ENCODE measurements at places on chromosomes 12 and 14.

DNA sequence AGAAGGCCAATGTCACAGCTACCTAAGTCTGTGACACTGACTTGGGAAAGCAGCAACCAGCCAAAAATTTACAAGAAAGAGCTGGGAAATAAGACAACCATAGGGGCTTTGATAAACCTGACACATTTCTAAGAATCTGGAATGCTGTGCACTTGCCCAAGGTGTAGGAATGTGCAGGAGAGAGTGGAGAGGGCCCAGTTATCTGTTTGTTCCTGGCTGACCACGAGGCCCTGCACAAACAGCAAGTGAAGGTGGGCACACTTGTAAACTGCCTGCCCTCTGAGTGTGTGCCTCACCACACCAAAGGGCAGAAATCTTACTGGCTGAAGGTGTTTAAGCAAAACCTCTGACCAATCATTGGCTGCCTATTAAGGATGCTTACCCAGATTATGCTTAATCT lies 27.3 kb downstream of the DLK1 start:
- no peak for DNase-seq

DNA sequence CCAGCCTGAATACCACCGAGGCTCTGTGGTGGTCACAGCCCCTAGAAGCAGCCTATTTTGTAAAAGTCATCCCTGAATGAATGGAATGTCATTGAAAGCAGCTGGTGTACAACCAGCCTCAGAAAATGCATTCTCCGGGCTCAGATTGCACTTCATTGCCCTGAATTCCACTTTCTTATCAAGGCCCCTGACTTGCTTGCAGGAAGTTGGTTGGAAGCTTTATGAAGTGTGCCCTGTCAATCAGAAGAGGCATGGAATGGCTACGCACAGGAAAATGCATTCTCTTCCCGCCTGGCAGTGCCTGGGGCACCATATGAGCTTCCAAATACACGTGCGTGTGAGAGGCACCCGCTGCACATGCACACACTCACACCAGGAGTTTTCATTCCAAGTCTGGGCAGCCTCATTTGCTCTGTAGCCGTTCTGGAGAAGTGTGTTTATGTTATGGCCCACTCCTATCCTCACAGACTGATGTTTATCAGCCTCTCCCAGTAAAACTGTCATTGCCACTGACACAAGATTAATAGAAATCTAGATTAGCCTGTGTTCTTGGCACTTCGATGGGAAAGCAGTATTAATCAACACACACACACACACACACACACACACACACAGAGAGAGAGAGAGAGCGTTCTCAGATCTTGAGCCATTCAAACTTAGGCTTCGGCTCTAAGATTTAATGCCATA lies 63.9 kb downstream of the NUAK1 start:
- no peak for DNase-seq

DNA sequence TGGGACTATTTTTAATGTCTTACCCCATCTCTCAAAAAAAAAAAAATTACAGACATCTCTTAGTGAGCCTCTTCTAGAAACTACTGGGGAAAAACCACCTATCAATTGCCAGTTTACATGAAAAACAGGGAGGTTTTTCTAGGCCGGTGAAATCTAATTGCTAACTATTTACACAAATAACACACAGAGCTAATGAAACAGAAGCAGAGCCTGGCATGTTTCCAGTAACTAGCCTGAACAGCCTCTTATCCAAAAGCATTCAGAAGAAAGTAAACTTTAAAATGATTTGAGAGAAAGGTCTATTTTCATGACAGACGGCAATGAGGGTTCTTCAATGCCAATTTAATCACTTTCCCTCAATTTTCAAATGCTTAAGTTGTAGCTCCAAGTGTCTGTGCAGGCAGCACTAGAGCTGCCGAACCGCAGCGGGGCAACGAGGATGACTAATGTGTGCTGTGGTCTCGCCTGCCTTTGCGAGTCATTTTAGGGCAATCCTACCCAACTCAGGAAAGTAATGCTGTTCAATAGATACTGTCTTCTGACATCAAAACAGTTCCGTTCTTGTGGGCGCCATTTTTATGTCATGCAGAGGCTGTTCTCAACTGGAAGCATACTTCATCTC lies 84.6 kb downstream of the SETD3 start:
- DNase-seq, result peak; percentile 55

DNA sequence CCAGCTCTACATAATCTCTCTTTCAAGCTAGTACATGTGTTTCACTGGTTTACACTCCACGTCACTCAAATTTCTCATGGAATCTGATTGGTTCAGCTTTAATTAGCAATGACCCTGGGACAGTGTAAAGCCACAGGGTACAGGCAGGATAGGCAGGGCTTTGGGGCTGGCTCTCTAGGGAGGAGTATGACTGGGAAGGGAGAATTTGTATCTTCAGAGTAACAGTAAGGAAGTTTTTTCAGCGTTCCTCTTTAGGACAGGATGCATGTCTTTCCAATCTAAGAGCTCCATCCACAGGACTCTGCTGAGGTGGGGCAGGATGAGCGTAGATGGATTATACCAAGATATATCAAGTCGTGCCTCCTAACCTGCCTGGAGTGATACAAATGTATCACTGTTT lies 112.0 kb upstream of the CLEC14A start:
- no peak for DNase-seq

DNA sequence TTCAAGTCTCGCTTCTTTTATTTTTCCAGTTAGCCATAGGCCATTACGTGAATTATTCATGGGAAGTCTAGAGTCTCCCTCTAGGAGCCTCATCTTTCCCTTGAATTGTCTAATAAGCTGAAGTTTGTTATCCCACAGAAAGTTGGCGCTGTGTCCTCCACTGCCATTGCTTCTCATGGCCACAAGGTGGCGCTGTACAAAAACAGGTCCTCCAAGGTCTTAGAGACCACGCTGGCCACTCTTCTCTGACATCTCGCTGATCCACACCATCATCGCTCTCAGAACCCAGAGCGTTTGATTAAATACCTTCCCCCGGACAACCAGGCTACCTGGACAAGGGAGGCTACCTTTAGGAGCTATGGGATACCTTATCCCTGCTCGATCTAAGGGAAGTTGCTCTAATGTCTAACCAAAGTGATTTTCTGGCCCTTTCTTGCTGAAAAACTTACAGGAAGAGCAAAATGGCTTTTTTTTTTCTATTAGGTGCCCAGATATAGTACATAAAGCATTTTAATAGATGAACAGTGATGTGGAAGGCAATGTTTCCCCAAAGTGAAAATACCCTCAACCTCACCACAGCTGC lies 110.0 kb downstream of the CCDC60 start:
- peak; percentile 50 for DNase-seq

- no peak for DNase-seq
Observed at GRCh38 chr12:84512751-84513150, 399.8 kb downstream of the SLC6A15 start.

DNA sequence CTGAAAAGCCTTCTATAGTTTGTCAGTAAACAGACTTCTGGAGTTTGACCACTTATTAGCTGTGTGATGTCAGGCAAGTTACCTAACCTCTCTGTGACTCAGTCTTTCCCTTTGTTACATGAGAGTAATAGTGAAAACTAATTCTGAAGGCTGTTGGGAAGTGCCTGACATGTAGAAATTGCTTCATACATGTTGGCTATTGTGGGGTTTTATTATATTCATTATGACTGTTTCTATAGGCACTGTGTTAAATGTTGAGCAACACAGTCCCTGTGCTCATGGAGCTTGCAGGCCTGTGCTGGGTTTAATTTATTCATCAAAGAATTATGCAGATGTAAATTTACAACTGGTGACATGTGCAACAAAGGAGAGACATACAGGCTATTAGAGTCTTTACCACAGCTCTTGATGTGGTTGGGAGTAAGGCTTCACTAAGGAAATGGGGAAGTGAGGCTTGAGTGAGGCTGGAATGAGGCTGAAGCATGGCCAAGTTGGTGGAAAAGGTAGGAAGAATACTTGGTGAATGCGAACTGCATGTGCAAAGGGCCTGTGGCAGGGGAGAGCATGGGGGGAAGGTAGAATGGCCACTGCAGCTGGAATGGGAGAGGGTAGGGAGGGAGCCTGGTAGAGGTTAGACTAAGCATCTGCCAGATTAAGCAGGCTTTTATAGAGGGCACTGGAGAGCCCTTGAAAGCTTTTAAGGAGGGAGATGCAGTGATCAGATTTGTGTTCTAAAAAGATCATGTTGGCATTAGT lies 236.4 kb upstream of the CRY1 start:
- no peak for DNase-seq

- peak; percentile 60 for DNase-seq
Observed at GRCh38 chr14:85528080-85528896, 1.7 kb upstream of the FLRT2 start.

- peak; percentile 26 for DNase-seq
Observed at GRCh38 chr14:96735526-96735925, 61.7 kb upstream of the VRK1 start.

GRCh38 chr12:57101892-57102695 lies 9.1 kb downstream of the STAT6 start:
- no peak for DNase-seq

DNA sequence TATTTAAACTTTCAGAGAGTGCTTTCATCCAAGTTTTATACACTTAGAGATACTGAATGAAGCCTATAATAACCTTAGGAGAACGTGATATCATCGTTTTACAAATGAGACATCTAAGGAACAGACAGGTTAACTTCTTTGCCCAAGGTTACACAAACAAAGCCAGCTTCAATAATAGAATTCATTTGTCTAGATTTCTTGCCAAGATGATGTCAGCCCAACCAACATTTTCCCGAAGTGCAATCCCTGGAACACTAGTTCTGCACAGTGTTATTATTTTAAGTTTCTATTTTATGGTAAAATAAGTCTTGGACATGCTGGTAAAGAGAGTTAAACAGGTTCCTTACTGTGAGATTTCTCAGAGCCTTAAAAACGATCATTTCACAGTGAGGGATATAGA lies 174.6 kb downstream of the SLC25A21 start:
- no peak for DNase-seq

DNA sequence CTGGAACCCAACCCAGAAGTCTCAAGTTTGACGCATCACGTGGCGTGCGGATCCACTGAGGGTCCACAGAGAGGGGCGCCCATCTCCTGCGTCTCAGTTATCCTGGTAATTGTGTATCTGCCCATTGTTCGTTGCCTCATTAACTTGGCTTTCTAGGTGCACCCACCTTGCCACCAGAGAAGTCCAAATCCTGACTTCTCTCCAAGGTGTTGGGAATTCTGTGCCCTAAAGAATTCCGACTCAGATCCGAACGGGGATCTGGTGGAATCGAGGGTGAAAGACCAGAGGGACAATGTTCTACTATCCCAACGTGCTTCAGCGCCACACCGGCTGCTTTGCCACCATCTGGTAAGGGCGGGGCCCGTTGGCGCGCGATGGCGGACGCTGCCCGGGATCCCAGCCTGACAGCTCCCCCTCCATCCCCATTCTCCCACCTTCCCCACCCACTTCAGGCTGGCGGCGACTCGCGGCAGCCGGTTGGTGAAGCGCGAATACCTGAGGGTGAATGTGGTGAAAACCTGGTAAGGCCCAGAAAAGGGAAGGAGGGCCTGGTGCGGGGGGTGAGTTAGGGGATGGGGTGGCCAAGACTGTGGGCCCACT lies 481 bp downstream of the REC8 start:
- DNase-seq, result no peak

GRCh38 chr12:56718149-56718548 lies 7.0 kb downstream of the NACA start:
- DNase-seq, result no peak

GRCh38 chr12:15767301-15767700 lies 21.9 kb downstream of the EPS8 start:
- no peak for DNase-seq

GRCh38 chr14:100666851-100667250 lies 59.8 kb upstream of the DLK1 start:
- DNase-seq, result no peak

DNA sequence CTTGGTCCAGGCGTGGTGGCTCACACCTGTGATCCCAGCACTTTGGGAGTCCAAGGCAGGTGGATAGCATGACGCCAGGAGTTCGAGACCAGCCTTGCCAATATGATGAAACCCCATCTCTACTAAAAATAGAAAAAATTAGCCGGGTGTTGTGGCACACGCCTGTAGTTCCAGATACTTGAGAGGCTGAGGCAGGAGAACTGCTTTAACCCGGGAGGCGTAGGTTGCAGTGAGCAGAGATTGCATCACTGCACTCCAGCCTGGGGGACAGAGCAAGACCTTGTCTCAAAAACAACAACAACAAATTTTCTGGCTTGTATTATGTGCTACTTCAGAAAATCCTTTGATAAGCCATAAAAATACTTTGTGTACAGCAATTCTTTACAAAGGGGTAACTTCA lies 41.1 kb downstream of the LARP4 start:
- no peak for DNase-seq

GRCh38 chr12:51174501-51174900 lies 1.6 kb upstream of the TFCP2 start:
- no peak for DNase-seq

DNA sequence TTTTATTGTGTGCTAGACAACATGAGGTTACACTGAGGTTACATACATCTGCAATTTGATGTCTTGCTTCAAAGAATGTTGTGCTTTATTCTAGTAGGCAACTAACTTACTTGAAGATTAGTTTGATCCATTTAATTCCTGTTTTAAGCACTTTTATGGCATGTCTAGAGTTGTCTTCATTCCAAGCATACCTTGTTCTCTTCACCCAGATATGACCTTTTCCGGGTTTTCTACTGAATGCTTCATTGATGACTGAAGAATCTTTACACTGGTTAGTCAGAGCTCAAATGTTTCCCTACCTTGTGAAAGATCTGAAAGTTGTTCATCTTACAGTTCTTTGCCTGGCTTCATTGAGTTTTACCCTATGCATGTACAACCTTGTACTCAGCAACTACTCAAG lies 274.0 kb upstream of the KITLG start:
- no peak for DNase-seq

DNA sequence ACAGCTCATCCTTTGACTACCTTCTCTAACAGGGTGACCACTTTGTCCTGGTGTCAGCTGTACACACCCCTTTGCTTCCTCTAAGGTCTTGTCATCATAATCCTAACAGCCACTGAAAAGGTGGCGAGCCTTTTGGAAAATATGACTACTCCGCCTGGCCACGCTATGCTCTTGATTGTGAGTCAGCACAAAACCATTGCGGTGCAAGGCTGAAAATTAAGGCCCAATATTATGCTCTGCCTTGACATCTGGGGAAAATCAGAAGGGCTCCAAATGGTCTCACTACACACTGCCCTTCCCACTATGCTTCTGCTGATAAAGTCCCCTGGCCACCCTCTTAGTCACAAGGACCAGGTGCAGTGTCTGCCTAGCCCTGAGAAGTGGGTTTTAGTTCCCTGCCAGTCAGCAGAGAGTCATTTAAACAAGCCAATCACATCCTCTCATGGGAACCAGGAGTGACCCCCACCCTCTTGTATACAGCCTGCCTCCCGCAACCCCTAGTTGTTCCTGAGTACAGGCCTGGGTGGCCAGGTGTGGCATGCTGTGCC lies 34.3 kb downstream of the FGD6 start:
- no peak for DNase-seq

DNA sequence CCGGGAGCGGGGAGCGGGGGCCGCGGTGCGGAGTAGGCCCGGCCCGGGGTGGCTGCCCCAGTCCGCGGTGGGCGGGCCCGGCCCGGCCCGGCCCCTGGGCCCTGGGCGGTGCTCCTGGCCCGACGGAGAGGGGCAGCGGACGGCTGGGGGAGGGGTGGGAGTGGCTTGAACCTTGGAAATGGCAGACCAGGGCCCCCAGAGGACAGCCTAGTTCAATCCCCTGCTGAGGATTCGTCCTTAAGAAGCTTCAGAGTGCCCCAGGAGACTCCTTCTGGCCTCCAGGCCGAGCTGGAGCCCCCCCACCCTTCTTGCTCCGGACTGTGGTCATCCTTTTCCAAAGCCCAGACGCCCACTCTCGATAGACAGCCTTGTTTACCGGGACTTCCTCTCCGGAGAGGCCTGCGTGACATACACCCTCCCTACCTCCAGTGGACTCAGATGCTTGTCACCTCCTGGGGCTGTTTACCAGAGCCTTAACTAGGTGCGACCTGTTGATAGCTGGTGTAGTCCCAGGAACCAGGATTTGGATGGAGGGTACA lies 458 bp downstream of the KHNYN start:
- DNase-seq, result peak; percentile 5

Data from NCI-H2081 (cell line).